RWPE2 (cell line): ENCODE measurements at places on chromosomes 4 and X.

GRCh38 chr4:39571504-39571903 is 44.3 kb upstream of the UGDH start:
- DNase-seq = no peak
- no peaks in the 10 kb centered on the region for H3K36me3 ChIP-seq
- no peak overlapping the region for H3K4me3 ChIP-seq

DNA sequence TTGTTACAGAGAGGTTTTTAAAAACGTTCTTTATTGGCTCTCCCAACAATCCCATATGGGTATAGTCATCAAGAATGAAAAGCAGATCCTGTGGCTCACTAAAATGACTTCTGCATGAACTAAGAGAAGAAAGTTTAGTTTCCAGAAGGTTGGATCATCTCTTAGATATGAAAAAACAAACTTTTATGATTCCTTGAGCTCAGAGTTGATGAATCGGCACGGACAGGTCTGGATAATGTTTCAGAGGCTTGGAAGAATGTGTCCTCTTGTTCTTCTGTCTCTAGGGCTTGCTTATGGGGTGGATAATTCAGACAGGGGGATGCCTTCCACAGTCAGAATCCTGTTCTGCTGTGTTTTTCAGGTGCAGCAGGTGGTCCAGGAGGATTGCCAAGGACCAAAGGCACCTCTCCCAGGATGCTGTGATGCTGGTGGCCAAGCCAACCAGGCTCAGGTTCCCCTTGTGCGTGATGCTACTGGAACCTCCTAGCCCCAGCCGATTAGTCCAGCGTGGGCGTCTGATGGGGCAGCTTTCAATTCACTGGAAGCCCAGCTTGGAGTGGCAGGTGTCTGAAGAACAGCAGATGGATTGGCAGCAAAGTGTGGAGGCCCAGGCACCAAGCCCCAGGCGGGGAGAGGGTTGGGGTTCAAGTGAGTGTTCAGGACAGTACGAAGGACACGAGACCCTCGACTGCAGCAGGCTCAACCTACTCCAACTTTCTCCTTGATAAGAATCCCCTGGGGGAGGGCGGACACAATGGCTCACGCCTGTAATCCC is 30.3 kb downstream of the CCKAR start:
- no peak for DNase-seq
- no peaks in the 10 kb centered on the region for H3K27me3 ChIP-seq
- H3K4me3 ChIP-seq = no peak overlapping the region
- no peaks in the 10 kb centered on the region for H3K4me1 ChIP-seq
- H3K27ac ChIP-seq = no peak overlapping the region
- no peaks in the 10 kb centered on the region for H3K36me3 ChIP-seq

- peaks cover 56% of the 10 kb centered on the region for H3K36me3 ChIP-seq
- peaks cover 30% of the 10 kb centered on the region for H3K4me1 ChIP-seq
- no peak for DNase-seq
- peak overlapping the region; percentile 92 for H3K27ac ChIP-seq
- no peaks in the 10 kb centered on the region for H3K27me3 ChIP-seq
Measured at GRCh38 chrX:49176421-49177326, 5.0 kb downstream of the PLP2 start.

DNA sequence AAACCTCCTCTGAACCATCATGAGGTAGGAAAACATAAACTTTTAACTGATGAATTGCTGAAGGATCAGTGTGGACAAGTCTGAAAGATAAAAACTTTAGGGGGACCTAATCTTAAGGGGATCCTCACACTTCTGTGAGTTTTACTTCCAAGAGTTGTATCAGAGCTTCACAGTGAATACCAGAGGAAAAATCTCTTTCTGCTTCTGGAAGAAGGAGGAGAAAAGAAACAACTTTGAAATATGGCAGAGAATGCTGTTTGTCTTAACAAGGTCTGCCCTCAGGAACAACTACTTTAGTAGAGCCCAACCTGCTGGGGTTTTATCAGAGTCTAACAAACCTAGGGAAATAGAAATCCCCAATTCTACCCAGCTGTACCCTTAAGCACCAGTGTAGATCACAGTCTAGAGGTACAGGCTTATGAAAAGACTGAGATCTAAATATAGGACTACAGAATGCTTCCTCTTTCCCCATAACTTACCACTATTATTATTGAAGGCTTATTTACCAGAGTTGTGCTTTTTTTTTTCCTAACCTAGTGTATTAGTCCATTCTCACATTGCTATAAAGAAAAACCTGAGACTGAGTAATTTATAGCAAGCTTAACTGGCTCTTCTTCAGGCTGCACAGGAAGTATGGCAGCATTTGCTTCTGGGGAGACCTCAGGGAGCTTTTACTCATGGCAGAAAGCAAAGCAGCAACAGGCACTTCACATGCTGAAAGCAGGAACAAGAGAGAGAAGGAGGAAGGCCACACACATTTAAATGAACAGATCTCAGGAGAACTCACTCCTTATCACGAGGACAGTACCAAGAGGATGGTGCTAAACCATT is 167.9 kb downstream of the CAMK2D start:
- H3K27ac ChIP-seq = no peak overlapping the region
- no peak for DNase-seq
- H3K36me3 ChIP-seq = no peaks in the 10 kb centered on the region

DNA sequence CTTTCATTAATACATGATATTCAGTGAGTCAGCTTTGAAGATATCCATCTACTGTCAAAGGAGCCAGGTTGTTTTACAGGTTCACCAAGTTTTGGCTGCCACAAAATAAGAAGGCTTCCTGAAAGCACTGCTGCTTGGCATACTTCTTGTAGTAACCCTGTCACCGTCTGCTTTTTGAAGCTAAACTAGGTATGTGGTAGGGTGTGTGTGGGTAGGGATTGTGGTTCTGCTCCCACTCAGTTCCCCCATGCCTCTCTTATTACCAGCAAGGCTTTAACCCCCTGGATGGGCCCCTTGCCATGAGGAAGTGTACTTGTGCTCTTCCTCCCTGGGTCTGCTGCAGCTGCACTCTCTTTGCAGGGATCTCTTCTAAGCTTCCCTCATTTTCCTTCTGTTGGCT is 191.2 kb downstream of the BANK1 start:
- H3K27ac ChIP-seq = no peak overlapping the region
- H3K4me1 ChIP-seq = peaks cover 14% of the 10 kb centered on the region
- no peak overlapping the region for H3K4me3 ChIP-seq

GRCh38 chr4:84235126-84235944 is 263.8 kb downstream of the NKX6-1 start:
- no peak overlapping the region for H3K4me3 ChIP-seq
- no peak for DNase-seq
- H3K36me3 ChIP-seq = no peaks in the 10 kb centered on the region
- no peaks in the 10 kb centered on the region for H3K4me1 ChIP-seq

DNA sequence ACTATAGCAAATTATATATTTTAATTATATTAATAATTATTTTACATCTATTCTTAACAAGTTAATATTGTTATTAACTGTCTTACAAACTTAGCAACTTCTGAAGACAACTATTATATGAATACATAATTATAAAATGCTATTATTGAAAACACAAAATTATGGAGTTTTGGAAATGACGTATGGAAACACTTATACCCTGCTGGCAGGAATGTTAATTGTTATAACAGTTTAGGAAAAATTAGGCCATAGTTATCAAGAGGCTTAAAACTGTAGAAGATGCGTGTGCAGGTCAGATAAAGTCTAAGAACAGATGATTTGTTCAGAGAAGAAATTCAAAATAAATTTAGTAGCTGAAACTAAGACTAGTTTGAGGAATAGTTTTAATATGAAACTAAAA is 211.7 kb downstream of the FAT4 start:
- H3K36me3 ChIP-seq = no peaks in the 10 kb centered on the region
- no peaks in the 10 kb centered on the region for H3K4me1 ChIP-seq
- no peaks in the 10 kb centered on the region for H3K27me3 ChIP-seq
- no peak for DNase-seq

DNA sequence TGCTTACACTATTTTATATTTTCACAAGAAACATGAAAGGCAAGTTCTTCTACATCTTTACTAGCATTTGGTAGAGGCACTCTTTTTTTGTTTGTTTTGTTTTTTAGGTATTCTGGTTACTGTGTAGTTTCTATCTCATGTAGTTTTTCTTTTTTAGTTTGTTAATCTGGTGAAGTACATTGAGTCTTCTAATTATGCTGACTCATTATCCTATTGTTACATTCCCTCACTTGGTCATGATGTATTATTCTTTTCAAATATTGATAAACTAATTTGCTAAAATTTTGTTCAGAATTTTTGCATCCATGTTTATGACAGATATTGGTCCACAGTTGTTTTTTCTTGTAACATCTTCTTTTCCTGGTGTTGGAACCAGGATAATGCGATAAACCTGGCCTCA is 4.7 kb downstream of the GK2 start:
- no peak overlapping the region for H3K4me3 ChIP-seq
- no peaks in the 10 kb centered on the region for H3K36me3 ChIP-seq
- no peaks in the 10 kb centered on the region for H3K27me3 ChIP-seq
- H3K27ac ChIP-seq = no peak overlapping the region
- DNase-seq = no peak

DNA sequence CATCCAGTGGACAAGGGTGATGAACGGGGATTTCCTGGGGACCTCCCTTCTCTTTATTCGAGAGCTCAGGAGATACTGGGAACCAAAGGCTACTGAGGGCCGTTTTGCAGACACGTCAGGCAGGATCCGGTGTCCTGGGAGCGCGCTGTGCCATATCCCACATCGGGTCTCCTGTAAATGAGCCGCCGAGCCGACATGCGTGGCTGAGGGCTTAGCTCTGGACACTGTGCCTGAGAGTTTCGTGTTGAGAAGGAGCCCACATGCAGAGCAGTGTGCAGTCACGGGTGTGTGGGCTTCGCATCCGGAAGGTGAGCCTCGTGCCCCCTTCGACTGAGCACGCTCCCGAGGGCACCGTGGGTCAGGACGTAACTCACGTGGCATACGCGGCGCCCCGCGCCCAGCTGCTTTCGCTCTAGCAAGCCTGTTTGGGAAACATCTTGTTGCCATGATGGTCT is 28.5 kb upstream of the HGFAC start:
- no peaks in the 10 kb centered on the region for H3K4me1 ChIP-seq
- DNase-seq = peak; percentile 51
- no peaks in the 10 kb centered on the region for H3K27me3 ChIP-seq
- H3K36me3 ChIP-seq = peaks cover 27% of the 10 kb centered on the region

DNA sequence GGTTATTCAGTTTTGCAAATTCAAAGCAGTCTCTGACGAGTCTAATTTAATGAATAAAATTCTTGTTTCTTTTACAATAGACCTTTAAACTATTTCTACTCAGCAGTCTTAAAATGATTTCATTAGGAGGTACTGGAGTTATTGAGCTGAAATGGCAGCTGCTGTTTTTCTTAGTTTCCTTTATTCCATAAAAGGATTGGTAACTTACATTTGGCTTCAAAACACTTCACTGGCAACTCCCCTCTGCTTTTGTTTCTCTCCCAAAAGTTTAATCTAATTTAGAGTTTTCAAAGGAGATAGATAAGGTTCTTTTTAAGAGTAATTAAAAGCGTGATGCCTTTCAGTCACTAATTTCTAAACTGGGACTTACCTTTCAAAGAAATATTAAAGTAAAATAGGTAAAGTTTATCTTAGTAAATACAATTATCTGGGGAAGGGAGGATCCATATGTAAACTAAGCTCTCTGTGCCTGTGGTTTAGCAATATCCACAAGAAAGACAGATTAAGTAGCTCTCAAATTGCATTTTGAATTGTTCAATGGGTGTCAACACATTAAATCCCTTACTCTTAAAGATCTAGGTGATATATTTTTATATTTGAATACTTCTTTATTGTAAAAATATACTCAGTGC is 17.1 kb upstream of the PCDH10 start:
- no peak for DNase-seq
- no peaks in the 10 kb centered on the region for H3K36me3 ChIP-seq
- H3K4me3 ChIP-seq = no peak overlapping the region
- H3K4me1 ChIP-seq = peaks cover 3% of the 10 kb centered on the region
- no peaks in the 10 kb centered on the region for H3K27me3 ChIP-seq
- no peak overlapping the region for H3K27ac ChIP-seq

GRCh38 chr4:7886007-7886973 is 53.4 kb downstream of the AFAP1 start:
- no peaks in the 10 kb centered on the region for H3K27me3 ChIP-seq
- no peak overlapping the region for H3K27ac ChIP-seq
- DNase-seq = no peak
- H3K4me3 ChIP-seq = no peak overlapping the region
- H3K4me1 ChIP-seq = peaks cover 40% of the 10 kb centered on the region

GRCh38 chrX:29941287-29941686 is 274.1 kb upstream of the MAGEB2 start:
- no peak for DNase-seq
- H3K27me3 ChIP-seq = no peaks in the 10 kb centered on the region
- no peaks in the 10 kb centered on the region for H3K4me1 ChIP-seq
- no peaks in the 10 kb centered on the region for H3K36me3 ChIP-seq

- no peaks in the 10 kb centered on the region for H3K36me3 ChIP-seq
- no peak for DNase-seq
- peak overlapping the region; percentile 25 for H3K27ac ChIP-seq
- H3K4me1 ChIP-seq = peaks cover 16% of the 10 kb centered on the region
- H3K4me3 ChIP-seq = no peak overlapping the region
Measured at GRCh38 chrX:104660092-104660491, 94.1 kb downstream of the IL1RAPL2 start.

DNA sequence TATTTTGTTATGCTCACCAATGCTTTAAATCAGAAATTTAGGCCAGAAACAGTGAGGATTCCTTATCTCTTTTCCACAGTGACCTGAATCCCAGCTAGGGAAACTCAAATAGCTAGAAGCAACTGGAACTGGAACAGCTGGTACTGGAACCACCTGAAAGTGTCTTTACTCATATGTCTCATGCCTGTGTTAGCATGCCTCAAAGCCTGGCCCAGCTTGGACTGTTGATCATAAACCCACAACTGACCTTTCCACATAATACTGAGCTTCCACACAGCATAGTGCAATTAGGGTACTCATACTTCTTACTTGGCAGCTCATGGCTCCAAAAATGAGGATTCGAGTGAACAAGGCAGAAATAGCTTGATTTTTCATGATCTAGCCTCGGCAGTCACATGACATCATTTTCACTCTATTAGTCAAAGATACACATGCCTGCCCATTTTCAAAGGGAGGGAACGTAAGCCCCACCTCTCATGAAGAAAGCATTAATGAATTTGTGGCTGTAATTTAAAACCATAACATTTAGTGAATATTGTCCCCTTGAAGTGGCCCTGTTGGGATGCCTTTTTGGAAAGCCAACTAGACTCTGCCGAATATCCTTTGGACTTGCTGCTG is 80.8 kb upstream of the ACSL1 start:
- H3K27ac ChIP-seq = no peak overlapping the region
- H3K36me3 ChIP-seq = no peaks in the 10 kb centered on the region
- DNase-seq = no peak
- no peaks in the 10 kb centered on the region for H3K27me3 ChIP-seq

- no peaks in the 10 kb centered on the region for H3K36me3 ChIP-seq
- no peak for DNase-seq
- no peak overlapping the region for H3K4me3 ChIP-seq
- no peak overlapping the region for H3K27ac ChIP-seq
- no peaks in the 10 kb centered on the region for H3K4me1 ChIP-seq
- H3K27me3 ChIP-seq = no peaks in the 10 kb centered on the region
Measured at GRCh38 chr4:139962130-139962684, 191.8 kb downstream of the MAML3 start.

DNA sequence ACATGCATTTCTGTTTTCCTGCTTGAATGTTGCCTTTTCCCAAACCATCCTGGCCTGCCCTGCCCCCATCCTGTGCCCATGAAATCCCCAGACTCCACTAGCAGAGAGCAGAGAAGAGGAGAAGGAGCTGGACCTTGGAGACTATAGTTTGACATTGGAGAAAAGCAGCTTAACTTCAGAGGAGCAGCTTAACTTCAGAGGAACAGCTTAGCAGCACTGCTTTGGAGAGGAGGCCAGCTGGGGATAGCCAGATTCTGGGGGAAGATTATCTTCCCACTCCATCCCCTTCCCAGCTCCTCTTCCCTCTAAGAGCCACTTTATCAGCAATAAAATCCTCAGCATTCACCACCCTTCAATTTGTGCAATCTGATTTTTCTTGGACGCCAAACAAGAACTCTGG is 443.0 kb downstream of the PCDH10 start:
- DNase-seq = no peak
- H3K4me3 ChIP-seq = no peak overlapping the region
- no peak overlapping the region for H3K27ac ChIP-seq
- H3K4me1 ChIP-seq = peaks cover 17% of the 10 kb centered on the region
